Large intestine (tissue), 12 donors: ENCODE measurements at places on chromosomes 1 and 21.

DNA sequence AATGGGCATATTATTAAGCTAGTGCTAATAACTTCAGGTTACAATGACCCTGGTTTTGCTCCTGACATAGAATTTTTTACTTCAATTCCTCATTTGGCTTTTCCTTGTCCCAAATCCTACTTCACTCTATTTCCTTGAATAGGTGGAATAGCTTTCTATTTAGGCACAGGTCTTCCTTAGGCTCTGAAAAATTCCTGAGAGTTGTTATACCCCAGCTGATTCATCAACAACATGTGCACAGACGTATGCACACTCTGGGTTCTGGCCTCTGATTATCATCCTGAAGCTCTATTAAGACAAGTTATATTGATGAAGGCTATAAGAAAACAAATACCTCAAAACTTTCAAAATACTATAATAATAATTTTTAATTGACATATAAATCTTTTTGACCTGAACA, 172.4 kb downstream of the NTMT2 start:
- DNase-seq = no peak

- no peak for DNase-seq
Observed at GRCh38 chr1:37056325-37056724, 22.0 kb upstream of the GRIK3 start.

DNA sequence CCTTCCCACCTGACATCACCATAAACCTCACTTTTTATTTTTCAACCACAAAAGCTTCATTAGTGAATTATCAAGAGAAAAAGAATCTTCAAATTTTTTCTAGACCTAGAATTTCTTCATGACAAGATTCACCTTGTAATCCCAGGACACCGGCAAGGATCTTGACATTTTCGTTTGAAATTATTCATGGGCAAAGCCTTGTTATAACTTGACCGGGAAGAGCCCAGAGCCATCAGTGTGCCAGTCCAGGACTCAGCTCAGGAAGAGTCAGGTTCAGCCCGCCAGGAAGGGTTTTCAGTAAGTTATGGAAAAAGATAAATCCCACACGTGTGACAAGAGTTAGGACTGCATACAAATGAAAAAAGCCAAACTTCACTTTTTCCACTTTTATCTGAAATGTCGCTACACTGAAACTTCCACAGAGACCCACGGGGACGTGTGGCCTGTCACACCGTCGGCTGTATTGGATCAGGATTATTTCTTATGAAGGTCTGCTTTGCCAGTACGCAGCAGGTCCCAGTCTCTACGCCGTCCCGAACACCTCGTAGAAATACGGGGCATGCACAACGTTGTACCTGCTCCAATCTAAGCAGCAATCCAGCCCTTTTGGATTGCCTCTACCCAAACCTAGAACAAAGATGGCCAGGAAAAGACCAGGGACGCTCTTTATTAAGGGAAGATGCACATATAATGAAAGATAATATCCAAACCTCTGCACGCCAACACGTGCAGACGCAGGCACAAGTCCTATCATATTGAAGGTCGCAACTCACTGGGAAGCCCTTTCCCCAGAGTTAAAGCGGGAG, 916 bp downstream of the F3 start:
- DNase-seq = no peak

GRCh38 chr1:154485106-154485505, 16.9 kb upstream of the TDRD10 start:
- DNase-seq = peak; percentile 14

GRCh38 chr1:231938711-231939110, 312.1 kb downstream of the DISC1 start:
- DNase-seq = no peak

DNA sequence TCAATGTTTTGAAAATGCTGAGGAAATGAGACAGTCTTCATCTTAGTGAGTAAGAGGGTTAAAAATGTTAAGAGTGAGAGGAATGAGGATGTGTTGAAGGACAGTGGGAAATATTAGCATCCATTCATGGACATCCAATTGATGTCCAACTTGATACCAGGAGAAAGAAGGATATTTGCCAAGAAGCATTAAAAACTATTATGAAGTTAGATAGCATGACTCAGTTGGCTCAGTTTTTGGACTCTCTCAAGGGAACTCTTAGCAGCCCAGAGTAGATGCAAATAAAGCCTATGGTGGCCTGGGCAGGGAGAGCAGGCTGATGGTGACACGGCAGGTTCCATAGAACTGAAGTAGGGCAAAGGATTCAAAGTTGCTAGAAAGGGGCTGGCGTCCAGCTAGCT, 171.0 kb downstream of the ZZZ3 start:
- no peak for DNase-seq

GRCh38 chr1:41623736-41624135, 139.3 kb upstream of the EDN2 start:
- no peak for DNase-seq

DNA sequence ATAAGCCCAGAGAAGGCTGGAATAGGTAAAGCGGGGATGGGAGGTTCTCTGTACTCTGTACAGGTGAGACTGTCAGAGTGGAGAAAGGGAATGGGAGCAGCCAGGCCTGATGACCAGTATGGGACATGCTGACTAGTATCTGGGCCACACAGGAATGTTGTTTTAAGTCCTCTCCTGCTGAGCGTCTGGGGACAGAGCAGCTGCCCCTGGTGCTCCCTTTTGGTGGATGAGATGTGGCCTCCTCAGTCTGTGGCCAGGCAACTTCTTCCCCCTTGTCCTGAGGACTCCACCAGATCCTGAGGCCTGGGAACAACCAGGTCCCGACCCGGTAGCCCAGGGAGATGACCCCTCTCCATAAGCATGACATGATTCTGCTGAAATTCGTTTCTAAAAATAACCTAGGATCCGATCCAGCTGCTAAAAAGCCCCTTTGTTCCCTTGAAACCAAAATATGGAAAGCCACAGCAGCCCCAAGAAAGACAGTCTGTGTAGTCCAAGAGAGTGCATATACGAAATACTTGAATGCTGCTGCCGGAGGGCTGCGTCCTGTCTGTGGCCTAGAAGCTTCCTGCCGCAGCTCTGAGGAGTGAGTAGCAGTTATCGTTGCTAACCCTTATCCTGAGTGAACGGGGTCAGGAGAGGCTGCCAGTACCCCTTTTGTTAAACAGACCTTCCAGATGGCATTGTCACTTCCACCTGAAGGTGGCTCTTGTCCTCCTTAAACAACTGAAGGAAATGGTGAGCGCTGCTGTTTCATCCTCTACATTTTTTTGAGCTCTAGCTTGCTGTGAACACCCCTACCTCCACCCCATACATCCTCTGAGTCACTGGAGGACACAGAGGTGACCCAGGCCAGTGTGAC, 47.1 kb downstream of the ATP2B4 start:
- DNase-seq = no peak

- no peak for DNase-seq
Observed at GRCh38 chr21:36478207-36478701, 1.7 kb downstream of the CLDN14 start.

DNA sequence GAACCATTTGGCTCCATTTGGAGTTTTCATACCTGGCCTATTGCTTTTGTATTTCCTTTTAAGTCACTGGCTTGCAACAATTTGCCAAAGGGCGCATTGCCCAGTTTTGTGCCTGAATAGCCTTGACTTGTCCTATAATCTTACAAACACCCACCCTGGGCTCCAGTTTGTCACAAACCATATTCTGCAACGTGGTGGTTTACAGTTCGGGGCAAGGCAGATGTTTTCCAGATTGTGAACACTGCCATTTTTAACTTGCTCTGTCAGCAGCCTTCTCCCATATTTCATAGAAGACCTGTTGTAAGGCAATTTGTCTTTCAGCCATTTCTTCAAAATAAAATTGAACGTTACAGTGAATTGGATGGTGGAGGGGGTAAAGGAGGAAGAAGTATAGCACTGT, 53.2 kb upstream of the UBE2U start:
- DNase-seq = no peak

GRCh38 chr1:185920602-185921001, 186.4 kb downstream of the HMCN1 start:
- DNase-seq = no peak

DNA sequence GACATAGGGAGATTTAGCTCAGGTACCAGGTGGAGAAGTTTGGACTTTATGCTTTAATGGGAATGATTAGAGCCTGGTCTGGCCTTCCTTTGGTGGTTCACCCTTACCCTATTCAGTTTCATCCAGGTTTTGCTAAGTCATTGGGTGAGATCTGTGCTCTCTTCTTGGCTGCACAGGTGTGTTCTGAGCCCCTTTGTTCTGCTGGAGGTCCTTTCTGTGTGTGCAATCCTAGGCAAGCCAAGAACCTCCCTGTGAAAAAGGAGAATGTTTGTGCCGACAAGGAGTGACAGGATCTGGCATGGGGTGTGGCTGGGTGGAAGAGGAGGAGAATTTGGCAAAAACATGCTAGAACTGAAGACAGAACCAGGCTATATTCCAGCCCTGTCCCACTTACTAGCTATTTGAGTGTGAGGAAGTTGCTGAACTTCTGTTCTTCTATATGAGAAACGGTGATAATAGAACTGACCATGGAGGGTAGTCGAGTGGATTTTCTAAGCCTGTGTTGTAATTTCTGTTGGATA, 4.6 kb downstream of the GSTM5 start:
- no peak for DNase-seq

DNA sequence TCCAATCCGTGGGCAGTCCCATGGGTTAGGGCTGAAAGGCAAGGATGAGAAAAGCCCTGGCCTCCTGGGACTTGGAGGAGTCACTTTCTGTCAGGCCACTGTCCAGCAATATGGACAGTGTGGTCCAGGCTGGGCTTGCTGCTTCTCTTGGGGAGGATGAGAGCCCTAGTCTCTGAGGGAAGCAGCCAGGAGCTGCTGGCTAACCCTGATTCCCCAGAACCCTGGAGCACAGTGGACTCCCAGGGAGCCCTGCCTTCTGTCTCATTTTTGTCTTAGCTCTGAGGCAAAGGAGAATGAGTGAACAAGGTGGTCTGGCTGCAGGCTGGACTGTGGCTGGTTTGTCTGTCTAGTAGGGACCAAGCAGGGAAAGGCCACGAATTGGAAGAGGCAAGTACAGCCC, 23.8 kb upstream of the EDN2 start:
- DNase-seq = no peak

DNA sequence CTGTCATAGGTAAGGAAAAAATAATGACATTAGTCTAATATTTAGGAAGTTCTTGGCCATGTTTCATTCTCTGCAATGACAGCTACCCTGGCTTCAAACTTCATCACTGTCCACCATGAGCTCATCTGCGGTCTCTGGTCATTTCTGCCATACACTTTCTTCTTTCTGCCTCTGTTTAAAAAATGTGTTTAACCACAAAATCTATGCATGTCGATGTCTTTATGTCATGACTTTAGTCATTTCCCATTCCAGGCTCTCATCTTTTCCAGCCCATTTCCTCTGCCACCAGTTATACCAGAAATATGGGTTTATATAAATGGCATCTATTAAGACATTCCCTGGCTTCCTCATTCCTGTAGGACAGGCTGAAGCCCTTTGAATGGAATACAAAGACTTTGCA, 68.5 kb upstream of the DUSP10 start:
- DNase-seq = no peak

DNA sequence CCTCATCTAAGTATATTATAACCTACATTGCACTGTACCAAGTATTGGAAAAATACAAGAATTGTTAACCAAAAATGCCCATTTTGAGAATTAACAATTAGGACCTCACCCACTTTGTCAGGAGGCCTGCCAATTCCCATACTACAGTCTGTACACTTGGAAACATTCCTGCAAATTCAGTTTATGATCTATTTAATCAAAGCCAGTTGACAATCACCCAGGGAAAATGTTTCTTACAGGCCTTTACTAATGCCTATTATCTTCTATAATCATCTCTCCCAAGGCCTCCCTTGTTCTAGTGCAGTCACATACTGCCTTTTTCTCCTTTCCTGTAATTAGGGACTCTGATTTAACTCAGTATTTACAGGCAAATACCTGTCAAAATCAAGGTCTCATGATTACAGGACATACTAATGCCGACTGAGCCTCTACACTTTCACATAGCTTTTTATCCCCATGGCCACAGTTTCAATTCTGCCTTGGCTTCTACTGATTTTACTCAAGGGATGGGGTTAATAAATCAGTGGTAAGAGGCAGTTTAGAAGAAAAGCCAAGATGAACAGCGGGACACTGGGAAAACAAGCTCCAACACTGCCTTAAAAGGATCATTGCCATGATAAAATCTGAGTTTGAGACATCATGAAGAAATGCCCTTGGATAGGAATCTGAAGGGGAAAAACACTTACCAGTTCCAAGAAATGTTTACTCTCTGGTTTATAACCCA, 338.7 kb downstream of the VAV3 start:
- DNase-seq = peak; percentile 6

- peak; percentile 43 for DNase-seq
Observed at GRCh38 chr1:31308036-31308435, 11.2 kb downstream of the ZCCHC17 start.

DNA sequence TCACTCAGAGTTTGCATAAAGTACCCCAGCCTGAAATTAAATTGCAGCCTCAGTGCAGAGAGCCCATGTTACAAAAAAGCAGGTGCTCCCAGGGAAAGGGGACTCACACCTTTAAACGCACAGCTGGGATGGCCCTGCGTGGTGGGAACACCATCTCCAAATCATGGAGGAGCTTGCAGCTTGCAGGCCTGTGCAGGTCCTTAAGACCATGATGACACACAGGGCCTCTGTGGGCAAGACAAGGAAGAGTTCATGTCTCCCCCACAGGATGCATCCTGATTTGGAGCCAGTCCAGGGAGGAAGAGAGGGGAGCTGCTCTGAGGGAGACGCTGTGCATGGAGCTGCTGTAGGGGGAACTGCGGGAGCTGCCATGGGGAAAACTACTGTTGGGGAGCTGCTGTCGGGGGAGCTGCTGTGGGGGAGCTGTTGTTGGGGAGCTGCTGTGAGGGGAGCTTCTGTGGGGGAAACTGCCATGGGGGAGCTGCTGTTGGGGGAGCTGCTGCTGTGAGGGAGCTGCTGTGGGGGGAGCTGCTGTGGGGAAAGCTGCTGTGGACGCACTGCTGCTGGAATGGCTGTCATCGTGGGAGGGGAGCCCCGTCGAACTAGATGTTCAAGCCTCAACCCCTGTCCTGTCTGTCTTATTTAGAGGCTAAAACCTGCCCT, 113.9 kb downstream of the MATN1 start:
- no peak for DNase-seq

- no peak for DNase-seq
Observed at GRCh38 chr21:30684506-30684905, 34.1 kb downstream of the KRTAP21-3 start.

DNA sequence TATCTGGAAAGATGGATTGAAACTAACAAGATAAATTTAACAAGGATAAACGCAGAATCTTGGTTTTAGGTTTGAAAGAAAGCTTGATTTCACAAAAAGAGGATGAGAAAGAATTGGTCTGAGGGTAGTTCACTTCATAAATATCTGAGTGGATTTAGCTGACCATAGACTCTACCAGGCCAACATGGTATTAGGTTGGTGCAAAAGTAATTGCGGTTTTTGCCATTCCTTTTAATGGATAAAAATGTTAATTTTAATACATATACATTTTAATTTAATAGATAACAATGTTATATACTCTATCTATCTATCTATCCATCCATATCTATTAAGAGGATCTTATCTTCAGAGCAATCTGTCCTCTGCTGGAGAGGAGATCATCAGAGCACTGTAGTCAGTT, 70.2 kb upstream of the PLXNA2 start:
- no peak for DNase-seq

- DNase-seq = peak; percentile 96
Observed at GRCh38 chr21:38802050-38803026, 3.4 kb upstream of the ETS2 start.
